Right kidney (tissue), 9 donors: ENCODE measurements at places on chromosomes 16 and 17.

DNA sequence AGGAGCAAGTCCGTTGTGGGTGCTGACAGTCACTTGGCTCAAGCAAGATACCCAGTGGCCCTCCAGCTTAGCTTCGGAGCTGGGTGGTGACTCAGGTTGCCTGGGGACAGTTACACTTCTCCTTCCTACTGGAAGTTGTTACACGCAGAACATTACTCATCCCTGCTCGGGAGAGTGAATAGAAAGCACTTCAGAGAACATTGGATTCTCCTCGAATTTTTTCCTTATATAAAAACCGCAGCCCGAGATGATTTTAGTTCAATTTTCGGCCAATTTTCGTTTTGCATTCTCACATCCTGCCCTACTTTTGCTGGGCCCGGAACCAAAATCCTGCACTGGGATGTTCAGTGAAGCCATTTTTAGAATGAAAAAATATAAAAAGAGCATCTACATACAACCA lies 99.7 kb downstream of the ELAC2 start:
- no peak for DNase-seq

DNA sequence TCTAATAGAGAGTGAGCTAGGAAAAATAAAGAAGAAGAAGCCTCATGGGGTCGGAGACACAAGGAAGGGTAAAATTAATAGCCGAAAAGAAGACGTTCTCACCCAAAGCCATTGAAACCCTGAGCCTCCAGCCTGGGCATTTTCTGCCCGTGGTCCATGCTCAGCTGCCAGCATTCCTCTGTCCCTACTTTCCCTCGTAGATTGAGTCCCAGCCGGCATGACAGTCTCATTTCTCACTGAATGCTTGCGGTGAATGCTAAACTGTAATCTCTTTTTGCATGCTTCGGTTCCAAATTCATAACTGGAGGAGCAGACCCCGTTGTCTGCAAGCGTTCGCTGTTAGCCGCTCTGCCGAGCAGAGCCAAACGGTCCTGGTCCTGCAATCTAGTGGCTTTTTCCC lies 54.0 kb upstream of the COX10 start:
- DNase-seq, result no peak

DNA sequence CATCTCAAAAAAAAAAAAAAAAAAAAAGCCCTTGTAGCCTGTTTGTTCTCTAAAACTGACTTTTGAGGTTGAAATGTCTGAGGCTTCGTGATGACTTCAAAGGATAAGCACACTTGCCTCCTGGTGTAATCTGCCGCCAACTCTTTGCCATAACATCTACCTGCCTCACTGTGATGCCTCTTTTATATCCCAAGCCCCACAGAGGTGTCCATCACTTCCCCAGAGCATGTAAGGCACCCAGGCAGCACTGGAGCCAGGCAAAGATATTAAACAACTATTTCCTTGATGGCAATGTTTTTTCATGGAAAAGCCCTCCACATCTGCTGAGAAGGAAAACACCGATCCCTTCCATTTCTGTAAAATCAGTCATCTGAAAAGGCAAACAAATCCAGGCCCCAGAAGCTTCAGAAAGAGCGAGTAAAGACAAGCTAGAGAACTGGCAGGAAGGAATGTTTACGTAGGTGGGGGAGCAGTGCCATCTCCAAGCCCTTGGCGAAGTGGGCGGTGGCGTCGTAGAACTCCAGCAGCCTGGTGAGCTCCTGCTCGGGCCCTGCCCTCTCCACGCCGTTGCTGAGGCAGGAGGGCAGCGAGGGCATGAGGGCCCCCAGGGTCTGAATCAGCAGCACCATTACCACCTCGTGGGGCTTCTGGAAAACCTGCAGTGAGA lies 28.6 kb downstream of the COG7 start:
- DNase-seq, result peak; percentile 37

DNA sequence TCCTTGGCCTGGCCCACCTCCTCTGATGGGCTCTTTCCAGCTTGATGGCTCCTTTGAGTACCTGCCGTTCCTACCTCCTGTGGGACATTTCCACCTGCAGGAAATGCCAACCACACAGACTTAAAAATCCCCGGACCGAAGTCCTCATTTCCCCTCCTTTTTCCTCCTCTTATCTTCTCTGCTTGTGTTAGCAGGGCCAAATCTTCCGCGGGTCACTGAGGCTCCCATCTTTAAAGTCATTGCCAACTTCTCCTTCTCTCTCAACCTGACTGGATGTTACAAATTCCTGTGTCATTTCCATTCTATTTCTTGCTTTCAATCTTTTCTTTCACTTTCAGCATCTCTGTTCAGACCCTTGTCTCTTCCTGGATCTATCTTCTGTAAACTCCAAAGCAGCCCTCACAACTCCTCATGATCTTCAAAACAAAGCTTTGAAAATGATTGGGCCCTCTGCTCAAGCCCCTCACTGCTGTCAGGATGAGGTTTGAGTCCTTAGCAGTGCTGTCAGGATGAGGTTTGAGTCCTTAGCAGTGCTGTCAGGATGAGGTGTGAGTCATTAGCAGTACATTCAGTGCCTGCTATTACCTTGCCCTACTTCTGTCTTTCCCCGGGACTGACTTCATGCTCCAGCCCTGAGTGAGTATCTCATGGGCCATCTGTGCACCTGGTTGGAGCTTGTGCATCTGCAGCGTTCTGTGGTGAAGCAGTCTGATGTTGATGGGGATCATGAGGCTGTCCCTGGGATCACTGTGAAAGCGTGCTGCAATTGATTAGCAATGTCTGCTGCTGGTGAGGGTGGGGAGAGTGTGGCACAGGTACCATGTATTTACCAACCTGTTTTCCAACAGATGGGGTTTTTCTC lies 100.1 kb downstream of the IRF8 start:
- DNase-seq, result no peak

DNA sequence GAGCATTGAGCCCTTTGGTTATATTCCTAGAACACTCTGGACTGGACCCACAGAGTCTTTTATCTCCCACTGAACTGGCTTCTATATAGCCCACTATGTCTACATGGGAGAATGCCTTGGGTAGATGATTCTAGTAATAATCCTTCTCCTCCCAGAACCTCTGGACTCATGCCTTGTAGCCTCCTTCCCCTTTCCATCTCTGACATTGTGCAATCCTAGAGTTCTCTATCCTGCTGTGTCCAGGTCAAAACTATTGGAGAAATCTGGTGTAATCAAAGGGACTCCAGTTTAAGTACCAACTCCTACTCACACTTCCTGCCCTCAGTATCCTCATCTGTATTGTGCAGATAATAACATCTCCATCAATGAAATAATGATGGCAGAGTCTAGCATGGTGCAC lies 9.1 kb downstream of the RCVRN start:
- no peak for DNase-seq

- DNase-seq, result no peak
Measured at GRCh38 chr16:87507351-87508069, 14.7 kb upstream of the ZCCHC14 start.

- no peak for DNase-seq
Measured at GRCh38 chr16:47204736-47205504, 61.2 kb upstream of the NETO2 start.

- peak; percentile 57 for DNase-seq
Measured at GRCh38 chr17:78865682-78866390, 25.2 kb upstream of the USP36 start.

- DNase-seq, result no peak
Measured at GRCh38 chr16:89536371-89536770, 24.1 kb upstream of the RPL13 start.

- no peak for DNase-seq
Measured at GRCh38 chr17:61427567-61427966, 24.7 kb upstream of the TBX4 start.

GRCh38 chr17:79930877-79931816 lies 91.9 kb upstream of the CBX4 start:
- DNase-seq, result no peak

- DNase-seq, result peak; percentile 43
Measured at GRCh38 chr17:39563476-39563875, 44.2 kb downstream of the NEUROD2 start.

DNA sequence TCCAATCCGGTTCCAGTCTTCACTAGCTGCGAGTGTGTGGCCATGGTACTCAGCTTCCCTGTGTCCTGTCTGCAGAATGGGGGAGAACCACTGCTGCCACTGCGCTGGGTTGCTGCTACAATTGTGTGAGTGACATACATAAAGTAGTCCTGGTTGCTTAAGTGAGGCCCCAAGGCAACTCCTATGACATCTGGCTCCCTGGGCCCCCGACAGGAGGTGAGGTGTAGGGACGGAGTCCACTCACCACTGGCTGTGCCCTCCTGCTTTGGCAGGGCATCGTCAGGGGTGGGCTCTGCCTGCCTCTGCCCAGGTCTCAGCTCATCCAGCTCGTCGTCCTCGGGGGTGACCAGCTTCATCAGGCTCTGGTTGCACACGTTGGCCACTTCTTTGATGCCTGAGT lies 20.4 kb downstream of the VAC14 start:
- no peak for DNase-seq

- no peak for DNase-seq
Measured at GRCh38 chr16:67668495-67669157, 2.0 kb downstream of the C16orf86 start.

DNA sequence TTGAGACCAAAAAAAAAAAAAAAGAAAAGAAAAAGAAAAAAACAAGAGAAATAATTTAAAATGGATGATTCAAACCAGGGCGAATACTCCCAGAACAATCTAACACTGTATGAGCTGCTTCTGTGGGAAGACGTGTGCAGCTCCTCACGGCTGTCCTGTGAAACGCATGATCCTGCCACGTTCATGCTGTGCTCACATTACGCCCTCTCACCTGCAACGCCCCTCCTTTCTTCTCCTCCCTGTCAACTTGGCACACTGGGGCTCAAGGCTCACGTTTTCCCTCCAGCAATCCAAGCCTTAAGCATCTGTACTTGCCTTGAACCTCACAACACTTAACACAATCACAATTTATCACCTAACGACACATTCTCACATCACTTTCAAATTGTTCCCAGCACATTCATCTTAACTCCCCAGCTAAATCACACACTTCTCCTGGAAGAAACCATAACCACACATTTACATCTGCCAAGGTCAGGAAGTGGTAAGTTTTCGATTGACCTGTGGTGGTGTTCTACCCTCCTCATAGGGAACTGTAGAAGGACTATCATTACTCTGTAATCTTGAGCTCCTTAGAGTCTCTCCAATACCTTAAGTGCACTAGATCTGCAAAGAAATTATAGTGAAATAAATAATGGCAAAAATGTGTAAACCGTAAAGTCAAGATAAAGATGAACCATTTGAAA lies 29.1 kb downstream of the MBTPS1 start:
- no peak for DNase-seq

- no peak for DNase-seq
Measured at GRCh38 chr17:20223808-20224328, 214.7 kb downstream of the SPECC1 start.

DNA sequence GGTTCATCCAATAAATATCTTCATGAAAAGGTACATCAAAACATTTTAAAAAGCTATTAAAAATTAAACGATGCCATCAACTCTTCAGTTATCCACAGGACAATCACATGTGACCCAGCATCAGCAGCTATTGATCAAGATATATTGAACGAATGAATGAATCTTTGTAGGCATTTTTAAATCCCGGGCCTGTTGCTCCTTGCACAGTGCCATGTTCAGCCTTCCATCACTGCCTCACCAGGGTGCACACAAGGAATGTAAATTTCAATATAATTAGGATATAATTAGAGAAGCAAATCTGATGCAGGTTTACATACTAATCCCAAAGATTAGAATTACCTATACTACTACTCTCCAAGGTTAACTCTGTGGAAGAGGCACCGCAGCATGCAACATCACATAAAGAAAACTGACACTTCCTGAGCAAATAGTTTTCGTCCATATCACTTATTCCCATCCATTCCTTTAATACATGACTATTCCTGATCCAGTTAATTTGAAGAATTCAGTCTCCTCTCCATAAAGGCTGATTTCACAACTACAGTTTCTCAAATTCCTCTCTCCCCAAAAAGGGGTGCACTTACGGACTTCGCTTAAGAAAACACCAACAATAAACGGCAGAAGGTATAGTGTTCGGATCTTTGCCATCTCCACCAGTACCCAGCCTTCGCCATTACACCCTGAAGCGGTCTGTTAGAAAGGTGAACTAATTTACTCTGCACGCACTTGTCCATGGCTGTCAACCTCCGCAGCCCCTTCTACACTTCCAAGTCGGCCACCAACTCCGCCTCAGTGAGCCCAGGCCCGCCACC lies 938 bp downstream of the NCOR1 start:
- DNase-seq, result no peak

- DNase-seq, result no peak
Measured at GRCh38 chr16:68995011-68995504, 110.4 kb upstream of the HAS3 start.

DNA sequence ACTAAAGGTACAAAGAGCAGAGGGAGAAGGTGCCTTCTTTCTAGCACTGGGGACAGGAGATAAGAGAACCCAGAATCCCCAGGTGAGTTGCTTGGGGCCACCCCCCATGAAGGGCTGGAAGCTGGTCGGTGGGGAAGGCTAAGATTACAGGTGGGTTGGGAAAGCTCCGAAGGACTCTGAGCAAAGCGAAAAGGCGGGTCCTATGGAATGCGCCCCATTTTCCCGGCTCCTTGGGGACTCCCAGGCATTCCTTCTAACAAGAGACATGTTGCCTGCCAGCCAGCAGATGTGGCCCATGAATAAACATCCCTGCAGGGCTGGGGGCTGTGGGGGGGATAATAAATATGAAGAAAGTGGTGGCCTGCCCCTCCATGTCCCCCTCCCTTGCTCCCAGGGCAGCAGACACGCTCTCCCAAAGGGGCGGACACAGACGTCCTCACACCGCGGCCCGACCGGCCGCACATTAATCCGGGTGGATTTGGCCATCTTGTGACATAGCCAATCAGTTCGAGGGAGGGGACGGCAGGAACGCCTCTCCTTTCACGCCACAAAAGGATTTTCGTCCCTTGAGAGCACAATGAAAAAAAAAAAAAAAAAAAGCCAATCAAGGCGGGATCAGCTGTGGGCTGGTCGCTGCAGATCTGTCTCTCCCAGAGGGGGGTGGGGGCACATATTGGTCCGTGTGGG lies 98.5 kb downstream of the SOX9 start:
- peak; percentile 47 for DNase-seq
